ENCODE measurements at places on chromosomes 1 and 21.

- DNase-seq, result no peak
These were observed 627 bp downstream of the CERS2 start for GRCh38 chr1:150973836-150974579.

DNA sequence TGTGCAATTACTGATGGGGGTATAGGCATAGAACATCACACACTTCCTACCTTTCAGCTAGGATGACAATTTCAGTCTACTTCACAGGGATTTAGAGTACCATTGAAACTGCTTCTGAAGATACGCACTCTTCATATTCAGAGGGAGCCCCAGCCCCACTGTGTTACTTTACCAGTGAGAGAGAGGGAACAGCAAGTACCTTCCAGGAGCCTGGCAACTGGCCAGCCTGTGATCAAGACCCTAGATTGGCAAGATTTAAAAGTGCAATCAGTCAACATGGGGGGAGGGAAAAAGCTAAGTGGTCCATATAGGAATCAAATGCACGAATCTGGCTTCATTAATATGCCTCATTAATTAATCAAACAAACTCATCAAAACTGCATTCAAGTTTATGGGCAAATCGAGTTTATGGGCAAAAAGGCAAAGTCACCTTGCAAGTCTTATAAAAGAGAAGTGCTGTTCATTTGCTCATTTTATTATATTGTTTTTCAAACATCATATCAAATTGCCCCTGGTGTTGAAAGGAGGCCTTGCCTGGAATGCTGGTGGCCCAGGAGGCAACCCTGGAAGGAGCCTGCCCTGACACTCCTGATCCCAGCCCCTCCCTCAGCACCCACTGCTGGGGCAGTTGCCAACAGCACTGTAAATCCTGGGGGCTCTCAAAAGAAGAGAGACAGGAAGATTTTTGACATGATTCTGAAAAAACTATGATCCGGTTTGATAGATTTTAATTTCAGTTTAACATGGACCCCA is 184.9 kb upstream of the DPT start:
- no peak for DNase-seq

DNA sequence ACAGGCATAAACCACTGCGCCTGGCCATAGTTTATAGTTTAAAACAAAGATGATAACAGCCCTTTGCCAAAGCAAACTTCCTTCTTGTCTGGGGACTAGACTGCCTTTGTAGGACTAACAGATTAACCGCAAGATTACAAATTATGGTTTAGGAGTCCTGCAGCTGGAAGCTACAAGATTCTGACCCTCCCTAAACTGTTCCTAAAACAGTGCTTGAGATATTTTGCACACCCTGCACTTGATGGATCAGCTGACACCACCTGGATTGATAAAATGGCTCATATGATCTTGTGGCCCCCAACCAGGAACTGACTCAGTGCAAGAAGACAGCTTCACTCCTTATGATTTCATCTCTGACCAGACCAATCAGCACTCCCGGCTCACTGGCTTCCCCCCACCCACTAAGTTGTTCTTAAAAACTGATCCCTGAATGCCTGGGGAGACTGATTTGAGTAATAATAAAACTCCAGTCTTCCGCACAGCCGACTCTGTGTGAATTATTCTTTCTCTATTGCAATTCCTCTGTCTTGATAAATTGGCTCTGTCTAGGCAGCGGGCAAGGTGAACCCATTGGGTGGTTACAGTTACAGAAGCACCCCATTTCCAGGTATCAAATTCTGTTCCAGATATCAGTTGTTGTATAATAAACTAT is 13.8 kb upstream of the RNF11 start:
- no peak for DNase-seq

DNA sequence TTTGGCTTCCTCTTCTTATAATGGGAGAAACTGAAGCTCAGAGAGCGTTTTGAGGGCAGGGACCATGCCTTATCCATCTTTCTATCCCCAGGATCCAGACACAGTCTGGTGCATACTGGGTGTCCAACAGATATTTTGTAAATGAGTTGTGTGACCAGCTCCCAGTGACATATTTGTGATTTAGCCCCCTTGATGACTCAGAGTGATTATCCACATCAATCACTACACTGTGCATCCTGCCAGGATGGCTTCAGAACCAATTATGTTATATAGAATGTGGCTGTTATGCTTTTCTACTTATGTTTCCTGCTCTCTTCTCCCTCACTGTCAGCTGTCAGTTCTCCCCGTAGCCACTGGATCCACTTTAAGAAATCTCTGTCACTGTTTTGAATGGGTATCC is 11.3 kb downstream of the OLFML3 start:
- DNase-seq, result no peak

DNA sequence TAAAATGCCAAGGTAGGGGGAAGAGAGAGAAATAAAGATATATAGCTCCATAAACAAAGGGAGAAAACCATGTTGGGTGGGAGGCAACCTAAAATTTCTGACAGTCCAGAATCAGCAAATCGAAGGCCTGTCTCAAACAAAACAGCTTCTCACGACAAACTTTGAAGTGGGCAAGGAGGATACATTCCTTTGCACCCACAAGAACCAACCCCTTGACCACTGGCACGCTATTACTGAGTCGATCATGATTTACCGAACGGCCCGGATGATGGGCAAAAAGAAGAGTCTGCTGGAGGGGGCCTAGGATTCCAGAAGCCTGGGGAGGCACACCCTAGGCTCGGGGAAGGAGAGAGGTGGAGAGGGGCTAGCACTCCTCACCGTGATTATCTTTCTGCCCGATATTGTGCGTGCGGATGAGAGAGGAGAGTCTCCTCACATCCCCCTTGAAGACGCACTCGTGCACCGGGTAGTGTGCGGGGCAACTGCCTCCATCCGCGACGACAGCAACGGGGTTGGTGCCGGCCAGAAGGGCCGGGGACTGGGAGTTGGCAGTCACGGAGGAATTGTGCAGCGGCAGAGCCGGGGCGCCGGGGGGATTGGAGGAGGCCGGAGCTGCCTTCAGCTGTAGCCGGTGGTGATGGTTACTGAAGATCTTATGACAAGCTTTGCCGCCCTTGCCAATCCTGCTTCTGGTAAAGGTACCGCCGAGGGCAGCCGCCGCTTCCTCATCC is 756 bp downstream of the ANKRD13C start:
- peak; percentile 28 for DNase-seq

DNA sequence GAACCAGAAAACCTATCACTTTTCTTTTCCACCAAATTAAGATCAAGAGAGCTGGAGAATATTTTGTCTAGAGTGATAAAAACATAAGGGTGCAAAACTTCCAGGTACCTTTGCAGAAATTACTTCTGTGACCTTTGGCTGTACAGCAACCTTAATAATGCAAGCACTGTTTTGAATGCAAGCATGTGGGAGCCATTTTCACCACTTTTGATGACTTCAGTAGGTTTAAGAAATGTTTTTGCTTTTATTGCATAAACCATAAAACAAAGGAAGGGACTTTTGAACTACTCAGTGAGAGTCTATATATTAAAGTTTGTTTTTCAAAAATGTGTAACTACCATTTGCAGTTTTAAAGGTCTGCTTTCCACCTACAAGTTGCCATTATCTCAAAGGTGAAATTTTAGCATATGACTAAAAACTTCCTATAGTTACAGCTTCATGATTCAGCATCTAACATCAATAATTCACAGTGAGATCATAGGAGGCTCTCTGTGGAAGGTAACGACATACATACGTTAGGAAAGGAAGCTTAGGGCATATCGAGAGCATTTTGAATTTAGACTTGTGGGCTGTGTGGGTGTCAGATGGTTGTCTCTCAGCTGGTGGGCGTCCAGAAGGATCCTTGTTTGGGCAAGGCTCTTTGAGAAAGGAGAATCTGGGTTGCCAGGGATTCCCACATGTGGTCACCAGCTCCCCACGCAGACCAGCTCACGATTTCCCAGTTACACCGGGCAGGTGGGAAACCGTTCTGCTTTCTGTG is 1.1 kb upstream of the GADD45A start:
- DNase-seq, result no peak

DNA sequence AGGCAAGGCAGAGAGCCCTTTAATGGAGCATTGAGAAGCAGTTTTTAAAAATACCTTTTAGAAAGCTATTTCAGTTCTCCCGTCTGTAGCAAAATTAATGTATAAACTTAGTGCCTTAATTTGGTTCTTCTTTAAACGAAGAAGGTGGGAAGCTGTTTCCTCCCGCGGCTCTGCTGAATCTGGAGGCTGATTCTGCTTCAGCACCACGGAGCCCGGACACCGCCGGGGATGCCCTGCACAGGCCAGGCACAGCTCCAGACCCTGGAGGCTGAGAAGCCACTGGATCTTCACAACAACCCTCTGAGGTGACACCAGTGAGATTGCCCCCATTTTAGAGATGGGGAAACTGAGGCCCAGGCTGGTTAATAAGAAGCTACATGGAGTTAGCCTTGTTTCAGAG is 175.8 kb upstream of the VAMP3 start:
- no peak for DNase-seq

- DNase-seq, result peak; percentile 85
These were observed 102.3 kb upstream of the LMO4 start for GRCh38 chr1:87226341-87226760.

- no peak for DNase-seq
These were observed 499.2 kb downstream of the PLPP3 start for GRCh38 chr1:56080123-56080522.

DNA sequence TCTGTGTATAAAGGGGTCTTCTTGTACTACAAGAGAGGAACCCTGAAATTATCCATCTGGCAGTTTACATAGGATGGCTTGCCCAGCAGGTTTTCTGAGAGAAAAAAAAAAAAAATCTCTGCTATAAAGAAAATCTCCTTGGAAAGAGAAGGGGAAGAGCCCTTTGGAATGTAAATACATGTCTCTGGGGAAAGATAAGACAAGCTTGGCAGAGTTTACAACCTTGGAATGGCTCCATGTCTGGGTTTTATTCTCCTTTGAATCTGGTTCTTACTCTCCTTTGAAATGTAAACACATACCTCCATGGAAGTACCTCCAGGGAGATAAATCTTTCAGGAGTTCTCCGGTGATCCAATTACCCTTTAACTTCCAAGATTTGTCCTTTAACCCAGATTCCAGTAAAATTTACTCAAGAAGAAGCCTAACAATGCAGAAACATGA is 45.1 kb upstream of the DNAH14 start:
- peak; percentile 60 for DNase-seq

GRCh38 chr21:46636181-46636512 is 673 bp downstream of the PRMT2 start:
- DNase-seq, result no peak

DNA sequence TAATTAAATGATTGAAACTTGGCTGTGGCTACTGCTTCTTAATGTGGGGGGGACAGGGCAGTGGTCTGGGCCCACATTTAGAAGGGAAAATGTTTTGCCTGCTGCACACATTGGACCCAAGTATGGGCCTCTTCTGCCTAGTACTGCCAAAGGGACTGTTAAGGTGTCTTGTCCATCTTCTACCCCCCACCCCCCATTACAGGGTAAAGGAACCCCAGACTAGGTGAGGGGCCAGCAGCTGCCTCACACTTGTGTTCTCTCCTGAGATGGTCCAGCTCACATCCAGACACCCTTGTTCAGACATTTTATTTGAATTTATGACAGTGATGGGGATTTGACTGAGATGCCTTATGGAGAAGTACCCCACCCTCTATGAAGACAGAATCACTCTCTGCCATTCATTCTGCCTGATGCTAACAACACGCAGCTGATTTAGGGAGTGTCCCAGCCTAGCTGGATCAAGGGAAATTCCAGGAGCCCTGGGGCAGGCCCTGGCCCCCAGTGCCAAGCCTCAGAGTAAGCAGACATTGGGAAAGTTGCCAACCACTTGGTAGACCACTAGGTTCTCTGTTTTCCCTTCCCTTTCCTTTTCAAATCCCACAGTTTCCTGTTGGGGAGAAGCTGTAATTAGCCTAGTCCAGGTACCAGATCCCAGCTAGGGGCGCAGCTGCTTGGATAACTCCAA is 42.1 kb downstream of the YARS1 start:
- no peak for DNase-seq

DNA sequence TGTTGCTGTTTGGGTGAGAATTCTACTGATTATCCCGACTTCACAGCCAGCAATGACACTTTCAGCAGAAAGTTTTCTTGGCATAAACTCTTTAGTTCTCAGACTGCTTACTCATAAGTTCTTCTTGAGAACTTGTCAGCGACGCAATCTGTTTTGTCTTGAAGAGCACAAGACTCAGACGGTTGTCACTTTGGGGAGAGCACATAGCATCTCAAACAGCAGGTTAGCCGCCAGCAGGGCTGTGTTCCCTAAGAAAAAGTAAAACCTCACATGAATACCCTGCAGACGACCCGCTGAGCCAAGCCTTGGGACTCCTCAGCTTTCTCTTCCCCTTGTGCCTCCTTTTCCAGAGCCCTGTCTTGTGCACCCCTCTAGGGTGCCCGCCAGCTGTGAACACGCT is 11.4 kb downstream of the AGMAT start:
- DNase-seq, result no peak

DNA sequence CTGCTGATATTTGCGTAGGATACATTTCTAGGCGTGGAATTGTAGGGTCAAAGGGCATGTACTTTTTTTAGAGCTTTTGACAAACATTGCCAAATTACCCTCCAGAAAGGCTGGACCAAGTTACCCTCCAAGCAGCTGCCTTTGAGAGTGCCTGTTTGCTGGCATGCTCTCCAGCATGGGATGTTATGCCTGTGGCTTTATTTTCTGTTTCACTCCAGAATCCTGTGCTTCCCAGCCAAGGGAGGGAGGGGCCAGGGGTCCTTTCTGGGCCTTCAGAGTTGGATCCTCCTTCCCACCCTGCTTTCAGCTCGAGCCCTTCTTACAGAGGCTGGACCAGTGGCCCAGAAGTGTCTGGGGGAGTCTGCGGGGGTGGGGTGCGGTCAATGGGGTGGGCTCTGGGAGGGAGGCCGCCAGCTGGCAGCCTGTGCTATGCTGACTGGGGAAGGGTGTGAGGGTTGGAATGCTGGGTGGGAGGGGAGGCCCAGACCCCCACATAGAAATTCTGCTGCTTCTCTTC is 81.2 kb downstream of the EPHB2 start:
- no peak for DNase-seq

DNA sequence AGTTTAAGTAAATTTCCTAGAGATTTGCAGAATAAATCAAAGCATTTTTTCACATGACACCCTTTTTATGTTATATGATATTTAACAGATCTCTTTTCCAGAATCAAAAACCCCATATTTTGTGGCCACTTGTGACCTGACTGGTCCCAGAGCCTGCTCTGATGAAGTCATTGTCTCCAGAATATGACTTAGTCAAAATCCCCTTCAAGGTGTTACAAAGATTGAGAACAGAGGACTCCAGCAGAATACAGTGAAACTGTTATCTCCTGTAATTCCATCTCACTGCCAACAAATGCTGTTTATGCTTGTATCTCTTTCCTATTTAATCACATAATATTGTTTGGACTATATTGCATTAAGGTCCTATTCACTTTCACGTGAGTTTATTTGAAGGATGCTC is 25.6 kb downstream of the RGS1 start:
- DNase-seq, result no peak

GRCh38 chr1:23984417-23985186 is 4.5 kb upstream of the SRSF10 start:
- peak; percentile 36 for DNase-seq

DNA sequence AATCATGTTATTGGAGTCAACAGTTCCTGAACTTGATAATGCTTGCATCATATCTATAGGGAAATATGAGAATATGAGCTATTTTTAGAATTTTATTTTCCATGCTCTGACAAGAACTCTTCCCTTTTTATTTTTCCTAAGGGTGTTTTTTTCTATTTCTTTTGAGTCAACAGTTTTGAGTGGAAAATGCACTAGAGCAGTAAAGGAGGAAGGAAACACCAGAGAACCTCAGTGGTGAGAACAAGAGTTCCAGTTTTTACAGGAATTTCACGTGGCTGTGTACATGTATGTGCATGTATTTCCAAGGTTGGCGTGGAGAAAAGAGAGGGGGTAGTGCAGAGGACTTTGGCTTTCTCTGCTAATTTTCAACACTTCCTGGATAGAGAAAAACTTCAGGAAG is 63.6 kb upstream of the TNFSF18 start:
- no peak for DNase-seq

GRCh38 chr1:44698138-44698537 is 23.6 kb downstream of the ARMH1 start:
- no peak for DNase-seq

All from mucosa of gallbladder (tissue), 1 donor.